NAMALWA (cell line): ENCODE measurements at places on chromosomes 11 and 22.

- DNase-seq: no peak
Observed at GRCh38 chr11:65744026-65744698, 23.6 kb upstream of the RNASEH2C start.

DNA sequence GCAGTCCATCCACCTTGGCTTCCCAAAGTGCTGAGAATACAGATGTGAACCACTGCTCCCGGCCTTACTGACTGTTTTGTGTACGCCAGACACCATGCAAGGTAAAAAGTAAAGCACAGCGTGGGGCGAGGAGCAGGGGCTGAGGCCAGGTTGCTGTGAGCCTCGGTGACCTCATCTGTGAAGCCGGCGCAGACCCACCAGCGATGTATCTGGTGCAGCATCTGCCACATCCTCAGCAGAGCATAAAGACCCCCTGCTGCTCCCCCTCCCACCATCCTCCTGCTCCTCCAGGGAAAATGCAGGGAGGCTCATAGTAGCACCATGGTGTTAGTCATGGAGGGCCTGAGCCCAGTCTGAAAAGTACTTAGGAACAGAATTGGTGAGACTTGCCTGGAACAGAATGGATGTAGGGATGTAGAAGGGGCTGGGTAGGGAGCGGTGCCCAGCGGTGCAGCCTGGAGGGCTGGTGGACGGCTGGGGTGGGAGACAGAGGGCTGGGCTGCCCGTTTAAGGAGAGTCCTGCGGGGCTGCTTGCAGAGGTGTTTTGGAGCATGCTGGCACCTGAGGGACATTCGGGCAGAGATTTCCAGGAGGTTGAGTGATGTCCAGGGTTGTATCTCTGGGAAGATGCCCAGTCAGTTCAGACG is 462.4 kb downstream of the BRD1 start:
- DNase-seq: no peak

GRCh38 chr22:32204040-32204855 is 625 bp downstream of the RFPL2 start:
- DNase-seq: no peak

DNA sequence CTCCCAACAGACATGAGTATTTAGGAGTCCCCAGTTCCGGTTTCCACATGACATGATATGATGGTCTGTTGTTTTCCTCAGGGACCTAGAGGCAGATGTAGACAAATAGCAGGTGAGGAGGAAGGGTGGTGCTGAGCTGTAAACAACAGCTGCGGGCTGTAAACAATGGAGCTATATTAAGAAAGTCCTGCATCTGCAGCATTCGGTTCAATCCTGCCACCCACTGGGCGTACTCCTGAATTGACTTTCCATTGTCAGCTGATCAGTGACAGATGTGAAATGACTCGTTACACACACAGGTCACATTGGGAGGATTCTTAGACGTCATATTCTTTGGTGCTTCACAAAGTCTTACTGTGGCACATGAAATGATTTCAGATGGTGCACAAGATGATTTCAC is 26.8 kb upstream of the RAG1 start:
- peak; percentile 84 for DNase-seq

DNA sequence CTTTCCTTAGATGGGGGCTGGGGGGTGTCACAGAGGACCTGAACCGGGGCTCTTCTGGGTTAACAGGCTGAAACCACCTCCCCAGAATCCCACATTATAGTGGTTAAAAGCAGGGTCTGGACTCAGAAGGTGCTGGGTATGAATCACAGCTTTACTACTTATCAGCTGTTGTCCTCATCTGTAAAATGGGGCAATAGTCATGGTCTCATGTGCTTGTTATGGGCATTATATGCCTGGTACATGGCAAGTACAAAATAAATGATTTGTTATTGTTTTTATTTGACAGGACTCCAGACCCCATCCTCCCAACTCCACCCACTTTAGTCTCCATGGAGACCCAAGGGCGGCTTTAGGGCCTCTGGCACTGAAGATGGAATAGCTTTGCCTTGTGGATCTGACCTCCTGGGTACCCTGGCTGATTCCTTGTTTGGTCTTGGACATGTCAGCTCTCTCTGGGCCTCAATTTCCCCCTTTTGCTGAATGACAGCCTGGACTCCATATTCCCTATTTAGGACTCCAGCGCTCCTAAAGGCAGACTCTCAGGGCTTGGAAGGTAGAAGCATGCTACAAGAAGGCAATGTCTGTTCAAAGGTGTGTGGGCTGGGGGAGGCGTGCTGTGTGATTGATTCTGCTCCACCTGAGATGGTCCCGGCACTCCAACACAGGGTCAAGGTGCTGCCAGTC is 812 bp upstream of the SMTN start:
- peak; percentile 34 for DNase-seq

DNA sequence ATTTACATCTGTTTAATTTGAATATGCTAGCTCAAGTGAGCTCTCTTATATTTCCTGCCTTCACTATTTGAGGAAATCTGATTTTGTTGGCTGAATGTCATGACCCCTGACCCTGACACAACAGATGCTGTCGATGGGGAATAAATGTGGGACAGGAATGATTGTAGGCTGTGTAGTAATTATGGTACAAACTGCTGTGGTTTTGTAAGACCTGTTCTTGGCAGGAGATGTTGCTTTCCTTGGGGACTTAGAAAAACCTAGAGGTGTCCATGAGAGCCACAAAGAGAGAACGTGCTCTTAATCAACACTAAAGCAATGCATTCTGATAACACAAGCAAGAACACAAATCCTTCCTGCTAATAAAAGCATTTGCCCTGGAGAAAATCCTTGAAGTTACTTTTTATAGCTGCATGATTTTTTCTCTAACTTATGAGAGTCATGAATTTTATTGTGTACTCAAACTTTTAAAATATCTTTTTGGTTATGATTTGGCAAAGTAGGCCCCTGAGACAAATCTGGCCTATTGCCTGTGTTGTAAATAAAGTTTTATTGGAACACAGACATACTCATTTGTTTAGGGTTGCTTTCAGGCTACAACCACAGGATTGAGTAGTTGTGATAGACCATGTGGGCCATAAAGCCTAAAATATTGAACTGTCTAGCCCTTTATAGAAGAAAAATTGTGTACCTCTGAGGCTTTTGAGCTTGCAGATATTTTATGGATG is 90.2 kb downstream of the DDX10 start:
- DNase-seq: peak; percentile 13

GRCh38 chr11:103649401-103649895 is 387.0 kb upstream of the DDI1 start:
- DNase-seq: no peak

GRCh38 chr11:110026858-110027626 is 66.2 kb upstream of the ZC3H12C start:
- DNase-seq: peak; percentile 68

- no peak for DNase-seq
Observed at GRCh38 chr11:95033051-95033450, 8.0 kb downstream of the KDM4E start.

DNA sequence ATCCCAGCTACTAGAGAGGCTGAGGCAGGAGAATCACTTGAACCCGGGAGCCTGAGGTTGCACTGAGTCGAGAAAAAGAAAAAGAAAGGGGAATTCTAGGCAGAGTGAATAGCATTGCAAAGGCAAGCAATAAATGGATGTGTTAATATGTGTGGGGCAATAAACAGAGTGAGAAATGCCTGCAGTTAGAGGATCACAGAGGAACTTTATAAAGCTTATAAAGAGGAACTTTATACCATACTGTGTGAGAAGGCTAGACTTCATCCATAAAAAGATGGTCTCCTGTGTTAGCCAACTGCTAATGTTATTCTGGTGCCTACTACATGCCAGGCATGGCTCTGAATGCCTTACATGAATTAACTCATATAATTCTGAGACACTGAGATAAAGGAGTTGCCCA is 841 bp downstream of the B3GNT6 start:
- no peak for DNase-seq

- no peak for DNase-seq
Observed at GRCh38 chr11:21321072-21321471, 651.7 kb downstream of the NELL1 start.

DNA sequence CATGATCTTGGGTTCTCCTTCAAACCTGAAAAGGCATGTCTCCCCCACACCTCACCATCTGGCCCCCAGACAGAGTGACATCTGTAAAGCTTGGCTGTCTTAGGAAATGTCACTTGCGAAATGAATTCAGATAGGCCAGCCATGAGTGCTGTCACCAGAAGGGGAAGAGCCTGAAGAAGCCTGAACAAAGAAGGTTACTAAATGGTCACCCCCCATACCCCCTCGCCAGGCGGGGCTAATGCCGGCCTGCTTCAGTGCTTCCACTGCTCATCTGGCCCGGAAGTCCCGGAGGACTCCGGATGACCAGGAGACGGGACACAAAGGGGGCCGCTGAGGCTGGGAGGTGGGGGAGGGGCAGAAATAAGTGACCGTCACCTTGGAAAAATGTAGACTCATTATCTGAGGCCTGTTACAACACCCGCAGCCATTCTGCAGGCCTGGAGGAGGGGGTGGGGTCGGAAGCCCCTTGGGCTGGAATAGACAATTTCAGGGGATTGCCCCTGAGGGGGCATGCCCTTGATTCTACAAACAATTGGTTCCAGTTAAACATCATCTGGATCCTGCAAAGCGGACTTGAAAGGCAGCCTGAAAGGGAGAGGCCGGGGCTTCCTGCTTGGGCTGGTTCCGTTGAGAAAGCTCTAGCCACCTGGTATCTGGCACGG is 43.2 kb downstream of the NAT10 start:
- no peak for DNase-seq

GRCh38 chr22:30891781-30892180 is 76.8 kb downstream of the MORC2 start:
- DNase-seq: no peak

DNA sequence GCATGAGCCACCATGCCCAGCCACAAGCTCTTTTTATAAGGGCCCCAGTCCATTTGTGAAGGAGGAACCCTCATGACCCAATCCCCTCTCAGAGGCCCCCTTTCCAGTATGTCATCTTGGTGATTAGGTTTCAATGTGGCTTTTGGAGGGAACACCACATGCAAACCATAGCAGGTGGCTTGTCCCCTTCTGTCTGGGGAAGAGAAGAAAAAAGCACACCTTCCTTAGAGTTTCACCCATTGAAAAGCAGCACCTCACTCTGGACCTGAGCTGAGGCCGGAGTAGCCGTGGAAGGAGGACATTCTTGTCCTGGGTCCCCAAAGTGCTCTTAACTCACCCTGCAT is 25.4 kb downstream of the NEAT1 start:
- no peak for DNase-seq

DNA sequence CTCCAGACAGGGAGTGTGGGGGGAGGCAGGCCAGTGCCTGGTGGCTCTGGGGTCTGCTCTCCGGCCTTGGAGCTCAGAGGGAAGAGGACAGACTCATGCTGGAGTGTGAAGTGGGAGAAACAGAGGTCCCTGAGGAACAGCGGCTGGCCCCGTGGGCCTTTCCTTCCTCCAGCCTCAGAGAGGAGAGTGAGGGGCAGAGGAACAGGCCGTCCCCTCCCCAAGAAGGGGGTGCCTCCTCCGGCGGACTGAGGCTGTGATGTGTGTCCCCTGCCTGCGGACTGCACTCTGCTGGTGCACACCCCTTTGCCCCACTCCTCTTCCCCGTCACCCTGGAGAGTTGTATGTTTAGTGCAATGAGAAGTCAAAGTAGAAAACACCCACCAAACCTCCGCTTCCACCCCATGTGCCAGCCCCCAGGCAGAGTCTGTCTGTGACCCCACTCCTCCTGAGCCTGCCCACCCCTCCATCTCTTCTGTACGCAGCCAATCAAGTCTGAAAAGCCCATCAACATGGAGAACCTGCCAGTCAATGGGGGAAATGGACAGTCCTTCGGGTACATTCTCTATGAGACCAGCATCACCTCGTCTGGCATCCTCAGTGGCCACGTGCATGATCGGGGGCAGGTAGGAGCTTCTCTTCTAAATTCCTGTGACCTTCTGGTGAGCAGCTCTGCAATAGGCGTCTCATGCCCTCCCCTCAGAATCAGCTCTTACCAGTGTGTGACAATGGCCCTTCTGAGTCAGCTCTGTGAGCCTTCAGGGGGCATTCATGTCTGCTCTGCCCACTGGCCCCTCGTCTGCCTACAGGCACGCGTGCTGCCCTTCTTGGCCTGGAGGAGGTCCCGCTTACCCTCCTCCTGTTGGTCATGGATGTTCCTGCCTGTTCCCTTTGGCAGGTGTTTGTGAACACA is 39.0 kb downstream of the GLB1L2 start:
- no peak for DNase-seq

- DNase-seq: no peak
Observed at GRCh38 chr11:64020976-64021756, 14.6 kb upstream of the FLRT1 start.

DNA sequence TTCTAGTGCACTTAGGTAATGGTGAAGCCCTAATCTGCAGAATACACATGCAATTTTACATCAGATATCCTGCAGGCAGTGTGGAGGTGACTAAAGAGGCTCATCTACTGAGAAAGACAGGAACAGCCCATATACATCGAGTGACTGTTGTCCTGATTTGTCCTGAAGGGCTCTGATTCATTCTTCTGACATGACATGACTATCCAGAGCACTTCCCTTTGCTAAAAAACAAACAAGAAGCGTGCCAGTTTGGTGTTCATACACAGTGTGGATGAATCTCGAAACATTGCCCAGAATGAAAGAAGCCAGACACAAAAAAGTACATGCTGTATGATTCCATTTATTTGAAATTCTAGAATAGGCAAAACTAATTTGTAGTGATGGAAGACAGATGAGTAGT is 48.0 kb upstream of the AMPD3 start:
- no peak for DNase-seq

DNA sequence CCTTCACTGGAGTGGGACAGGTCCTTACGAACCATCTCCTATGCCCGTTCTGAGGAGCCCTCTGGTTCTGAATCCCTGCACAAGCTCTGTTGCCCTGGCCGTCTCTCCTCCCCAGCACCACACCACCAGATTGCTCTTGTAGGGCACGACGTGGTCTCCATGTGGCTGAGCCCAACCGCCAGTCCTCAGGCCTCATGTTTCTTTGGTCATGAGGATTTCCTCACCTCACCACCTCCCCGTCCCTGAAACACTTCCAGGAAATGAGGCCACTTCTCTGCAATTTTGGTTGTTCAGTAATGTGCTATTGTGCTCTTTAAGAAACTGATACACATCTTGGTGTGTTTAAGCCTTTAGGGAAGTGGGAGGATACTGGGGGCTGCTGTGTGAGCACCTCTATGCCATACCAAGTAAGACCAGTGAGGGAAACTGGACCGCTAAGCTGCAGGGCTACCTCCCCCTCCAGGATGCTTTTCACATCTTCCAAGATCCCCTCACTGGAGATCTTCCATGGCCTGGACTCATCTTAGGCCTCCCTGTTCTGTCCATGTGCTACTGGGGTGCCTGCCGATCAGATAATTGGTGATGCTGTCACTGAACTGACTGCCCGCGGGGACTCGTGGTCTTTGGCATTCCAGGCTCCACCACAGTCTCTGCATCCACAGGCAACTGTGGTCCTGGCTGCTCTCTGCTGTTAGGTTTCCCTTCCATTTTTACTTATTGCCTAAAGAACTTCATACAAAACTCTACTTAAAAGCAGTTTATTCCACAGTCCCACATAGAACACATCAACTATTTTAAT is 21.9 kb downstream of the DRICH1 start:
- no peak for DNase-seq

- no peak for DNase-seq
Observed at GRCh38 chr22:22519591-22519990, 479 bp downstream of the ZNF280A start.
